Fibroblast of the aortic adventitia (primary cell): ENCODE measurements at places on chromosomes 3 and 15. TPM values are rescaled to one million over a fixed set of nuclear protein-coding genes. Genes with fewer than 3 reads are reported as not detected.

- DNase-seq = no peak
Observed at GRCh38 chr3:196624907-196625306, 14.6 kb upstream of the NRROS start.

GRCh38 chr15:36886191-36886590 lies 214.2 kb downstream of the MEIS2 start:
- DNase-seq = no peak

Gene CADPS
- total RNA-seq = 0.57 and 3.7 TPM in 2 replicates

Gene ARPIN
- total RNA-seq = 17.6 and 23.0 TPM in 2 replicates

- DNase-seq = no peak
Observed at GRCh38 chr15:65956307-65956706, 87.0 kb downstream of the RAB11A start.

DNA sequence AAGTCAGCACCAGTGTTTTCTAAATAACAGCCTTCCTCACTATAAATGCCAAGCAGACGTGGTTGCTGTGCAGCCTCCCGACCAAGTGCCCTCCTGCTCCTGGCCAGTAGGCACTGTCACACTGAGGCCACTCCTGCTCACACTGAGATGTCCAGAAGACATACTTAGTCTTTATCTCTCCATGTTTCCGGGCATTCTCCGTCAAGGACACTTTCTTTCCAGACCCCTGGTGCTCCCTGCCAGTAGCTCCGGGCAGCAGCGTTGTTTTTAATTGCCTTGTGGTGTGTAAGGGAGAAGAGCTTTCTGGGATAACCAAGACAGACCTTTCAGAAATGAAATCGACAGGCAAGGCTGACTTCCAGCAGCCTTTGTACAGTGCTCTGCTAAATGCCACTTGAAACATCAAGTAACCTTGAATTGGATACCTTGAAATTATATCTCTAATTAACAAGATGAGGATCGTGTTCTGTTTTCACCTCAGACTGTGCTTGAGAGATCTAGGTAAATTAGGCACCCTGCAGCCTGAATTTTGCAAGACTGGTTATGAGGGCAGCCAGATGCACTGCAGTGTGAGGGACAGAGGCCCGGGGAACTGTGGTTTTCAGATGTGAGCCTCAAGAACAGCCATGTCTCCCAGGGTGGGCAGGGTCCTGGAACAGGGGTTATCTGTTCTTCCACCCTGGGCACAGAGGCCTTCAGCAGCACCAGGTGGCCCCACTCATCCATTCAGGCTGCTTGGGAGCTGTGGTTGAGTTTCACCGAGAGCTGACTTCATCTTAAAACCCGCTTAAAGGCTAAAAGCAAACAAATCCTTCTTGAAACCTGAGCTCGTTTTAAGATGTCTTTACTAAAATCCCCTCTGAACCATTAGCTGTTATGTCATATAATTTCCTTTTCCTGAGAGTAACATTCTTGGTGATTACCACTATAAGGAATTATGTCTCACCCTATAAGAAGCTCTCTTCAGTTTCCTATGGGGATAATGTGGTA lies 105.5 kb upstream of the IL12A start:
- DNase-seq = no peak

DNA sequence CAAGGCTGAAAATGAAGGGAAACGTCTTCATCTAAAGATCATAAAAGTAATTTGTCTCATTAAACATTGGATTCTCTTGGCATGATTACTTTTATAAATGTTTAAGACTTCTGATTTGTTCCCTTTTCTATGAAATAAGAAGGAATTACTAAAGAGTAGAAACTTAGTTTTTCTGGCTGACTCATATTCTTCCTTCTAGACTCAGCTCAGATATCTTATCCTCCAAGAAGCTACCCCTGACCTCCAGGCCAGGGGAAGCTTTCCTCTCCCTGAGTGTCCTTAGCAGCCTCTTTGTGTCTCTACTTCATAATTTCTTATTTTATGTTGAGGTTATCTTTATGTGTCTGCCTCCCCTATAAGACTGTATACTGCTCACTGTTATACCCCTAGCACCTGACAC lies 291.9 kb upstream of the STT3B start:
- no peak for DNase-seq

DNA sequence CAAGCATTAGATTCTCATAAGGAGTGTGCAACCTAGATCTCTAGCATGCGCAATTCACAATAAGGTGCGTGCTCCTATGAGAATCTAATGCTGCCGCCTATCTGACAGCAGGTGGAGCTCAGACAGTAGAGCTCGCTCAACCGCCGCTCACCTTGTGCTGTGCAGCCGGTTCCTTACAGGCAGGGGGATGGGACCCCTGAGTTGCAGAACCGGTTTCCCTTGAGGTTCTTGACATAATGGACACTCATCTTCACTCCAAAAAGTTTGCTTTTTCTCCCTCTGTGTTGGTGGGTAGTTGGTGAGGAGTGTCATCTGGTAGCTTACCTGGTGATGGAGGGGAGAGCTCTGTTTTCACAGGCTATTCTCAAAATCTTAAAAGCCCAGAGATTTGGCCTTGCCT lies 324.0 kb upstream of the TBL1XR1 start:
- DNase-seq = no peak

Gene CPLX3
- total RNA-seq = not detected in 2 replicates

Gene PLA2G4E
- total RNA-seq = not detected in 2 replicates

DNA sequence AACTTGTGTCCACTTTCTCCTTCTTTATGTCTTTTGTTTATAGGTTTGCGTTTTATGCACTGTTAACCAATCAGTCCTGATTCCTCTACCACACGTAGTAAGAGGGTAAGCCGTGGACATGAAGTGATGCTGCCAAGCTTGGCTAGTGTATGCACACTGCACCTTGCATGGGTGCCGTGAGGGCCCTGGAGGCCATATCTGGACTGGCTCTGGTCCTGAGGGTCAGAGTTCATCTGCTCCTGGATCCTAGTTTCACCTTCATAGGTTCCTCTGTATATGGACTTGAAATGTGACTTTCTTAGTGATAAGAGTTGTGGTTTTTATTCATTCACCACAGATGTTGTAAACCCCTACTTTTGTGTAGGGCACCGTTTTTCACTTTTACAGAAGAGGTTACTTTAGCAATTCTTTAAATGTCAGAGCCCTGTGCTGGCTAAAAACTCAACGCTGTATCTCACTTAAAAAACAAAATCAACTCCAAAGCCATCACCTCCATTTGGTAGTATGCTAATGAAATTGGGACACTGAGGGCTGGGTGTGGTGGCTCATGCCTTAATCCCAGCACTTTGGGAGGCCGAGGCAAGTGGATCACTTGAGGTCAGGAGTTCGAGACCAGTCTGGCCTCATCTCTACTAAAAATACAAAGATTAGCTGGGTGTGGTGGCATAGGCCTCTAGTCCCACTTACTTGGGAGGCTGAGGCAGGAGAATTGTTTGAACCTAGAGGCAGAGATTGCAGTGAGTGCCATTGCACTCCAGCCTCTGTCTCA lies 22.9 kb downstream of the SIAH2 start:
- no peak for DNase-seq

DNA sequence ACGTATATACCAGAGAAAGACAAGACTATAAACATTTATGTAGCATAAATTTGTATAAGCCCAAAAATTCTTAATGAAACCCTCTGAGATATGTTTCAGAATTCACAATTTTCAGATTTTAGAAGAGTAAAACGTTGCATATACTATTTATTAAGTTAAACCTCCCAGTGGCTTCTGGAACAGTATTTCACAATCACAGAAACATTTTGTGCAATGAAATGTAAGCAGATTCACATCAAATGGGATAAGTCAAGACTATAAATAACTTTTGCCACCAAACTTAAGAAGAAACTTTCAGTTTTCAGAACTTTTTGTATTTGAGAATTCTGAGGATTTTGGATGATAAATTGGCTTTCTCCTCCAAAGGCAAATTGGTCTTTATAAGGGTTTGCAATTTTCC lies 9.2 kb downstream of the SLTM start:
- DNase-seq = peak; percentile 74

GRCh38 chr3:8848696-8849131 lies 79.3 kb upstream of the OXTR start:
- peak; percentile 55 for DNase-seq

DNA sequence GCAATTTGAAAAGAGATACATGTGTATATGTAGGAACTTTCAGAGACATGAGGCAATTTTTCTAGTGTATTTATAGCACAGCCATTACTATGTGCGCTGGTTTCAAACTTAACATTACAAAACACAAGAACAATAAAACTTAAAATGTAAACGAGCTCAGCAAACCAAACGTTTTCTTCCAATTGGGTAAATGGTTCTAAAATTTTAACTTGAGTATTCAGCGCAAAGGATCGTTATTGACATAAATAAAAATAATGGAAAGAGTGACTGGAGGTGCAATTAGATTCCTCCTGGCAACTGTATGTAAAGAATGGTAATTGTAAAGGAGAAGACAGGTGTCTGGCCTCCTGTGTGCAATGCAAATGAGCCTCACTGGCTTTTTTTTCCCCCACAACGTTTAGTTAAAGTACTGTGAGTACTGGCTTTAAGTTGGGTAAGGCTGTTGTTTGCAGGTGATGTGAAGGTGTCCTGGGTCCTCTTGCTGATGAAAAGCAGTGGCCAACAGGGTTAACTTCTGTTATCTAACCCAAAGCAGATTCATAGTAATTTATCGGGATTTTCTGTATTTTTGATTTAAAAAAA lies 14.1 kb upstream of the GADL1 start:
- no peak for DNase-seq

GRCh38 chr15:53506370-53506769 lies 253.1 kb downstream of the WDR72 start:
- DNase-seq = no peak

DNA sequence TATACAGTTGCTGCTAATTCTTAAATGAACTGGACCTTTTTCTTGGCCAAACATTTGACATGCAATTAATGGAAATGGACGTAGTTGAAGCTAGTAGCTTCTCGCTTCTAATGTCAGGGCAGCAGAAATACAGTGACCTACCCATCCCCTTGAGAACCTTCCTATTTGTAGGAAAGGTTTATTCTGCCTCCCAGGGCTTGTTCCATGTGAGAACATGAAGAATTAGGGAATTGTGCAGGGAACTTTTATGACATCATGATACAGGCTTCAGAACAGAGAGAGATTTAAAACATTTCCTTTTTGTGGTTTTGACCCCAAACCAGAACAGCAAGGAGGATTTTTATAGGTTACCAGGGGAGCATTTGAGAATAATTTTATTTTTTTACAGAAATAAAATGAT lies 406.6 kb upstream of the PPP2R3A start:
- DNase-seq = no peak

DNA sequence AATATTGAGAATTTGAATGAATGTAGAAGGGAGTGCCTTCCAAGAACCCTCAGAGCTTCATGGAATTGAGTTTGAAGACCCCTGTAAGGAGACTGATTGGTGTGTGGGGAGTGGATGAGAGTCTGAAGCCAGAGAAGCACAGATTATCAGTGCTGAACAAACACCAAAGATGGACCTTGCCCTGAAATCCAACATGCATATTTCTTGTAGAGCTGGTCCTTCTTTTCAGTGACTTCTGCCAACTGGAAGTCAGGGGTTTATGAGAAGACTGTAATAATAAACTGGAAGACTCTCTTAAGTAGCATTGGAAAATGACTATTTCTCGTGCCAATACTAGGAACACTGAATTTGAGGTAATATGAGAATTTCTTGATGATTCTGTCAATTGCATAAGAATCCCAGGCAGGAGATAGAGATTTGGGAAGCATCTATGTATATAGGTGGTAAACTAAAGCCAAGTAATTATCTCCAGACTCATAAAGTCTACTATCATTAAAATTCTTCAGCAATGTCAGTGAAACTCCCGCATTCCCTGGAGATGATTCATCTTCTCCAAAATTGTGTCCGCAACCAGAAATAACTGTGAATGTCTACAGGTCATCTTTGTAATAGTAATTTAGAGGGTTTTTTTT lies 213.8 kb downstream of the IL5RA start:
- DNase-seq = no peak

- DNase-seq = no peak
Observed at GRCh38 chr15:56176996-56177395, 66.7 kb downstream of the RFX7 start.

Gene SHC4
- 1.8 and 2.2 TPM in 2 replicates for total RNA-seq

Gene TF
- total RNA-seq = under 0.01 and 4.0 TPM in 2 replicates

Gene MORC1
- not detected in 2 replicates for total RNA-seq

DNA sequence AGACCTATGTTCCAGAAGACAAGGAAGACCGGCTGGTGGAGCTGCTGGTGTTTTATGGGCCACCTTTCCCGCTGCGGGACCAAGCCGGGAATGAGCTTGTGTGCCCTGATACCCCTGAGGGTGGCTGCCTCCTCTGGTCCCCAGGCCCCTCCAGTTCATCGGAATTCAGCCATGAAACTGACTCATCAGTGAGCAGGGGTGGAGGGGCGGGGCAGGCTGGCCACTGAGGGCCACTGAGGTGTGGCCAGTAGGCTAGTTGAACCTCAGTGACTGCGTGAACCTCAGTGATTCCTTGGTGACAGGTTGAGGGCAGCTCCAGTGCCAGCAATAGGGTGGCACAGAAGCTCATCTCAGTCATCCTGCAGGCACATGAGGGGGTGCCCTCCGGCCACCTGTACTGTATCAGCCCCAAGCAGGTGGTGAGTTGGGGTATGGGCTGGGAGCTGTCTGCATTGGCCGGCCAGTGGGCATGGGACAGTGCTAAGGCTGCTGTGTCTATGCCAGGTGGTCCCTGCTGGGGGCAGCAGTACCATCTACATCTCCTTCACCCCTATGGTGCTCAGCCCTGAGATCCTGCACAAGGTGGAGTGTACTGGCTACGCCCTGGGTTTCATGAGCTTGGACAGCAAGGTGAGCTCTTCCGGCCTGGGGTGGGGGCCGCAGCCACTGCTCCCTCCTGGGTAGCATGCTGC lies 20.3 kb downstream of the ACAA1 start:
- no peak for DNase-seq

DNA sequence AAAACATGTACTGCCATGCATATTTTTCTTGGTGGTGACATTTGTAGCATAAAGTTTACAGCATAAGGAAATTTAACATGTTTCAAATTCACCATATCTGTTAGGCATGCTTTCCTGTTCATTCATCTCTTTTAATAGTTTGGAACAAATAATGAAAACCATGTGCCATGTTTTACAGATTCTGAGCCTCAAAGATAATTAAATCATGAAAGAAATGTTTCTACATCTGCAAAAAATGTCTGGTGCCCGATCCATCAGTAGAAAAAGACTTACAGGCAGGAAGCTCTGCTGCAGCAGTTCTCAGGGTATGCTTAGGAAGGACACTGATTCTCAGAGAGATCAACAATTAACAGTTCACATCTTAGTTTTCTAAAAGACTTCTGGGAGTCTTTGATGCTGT lies 316.2 kb downstream of the IL5RA start:
- no peak for DNase-seq

Gene PPP1R14D
- not detected in 2 replicates for total RNA-seq

Gene RBM6
- total RNA-seq = 48.5 and 82.5 TPM in 2 replicates

DNA sequence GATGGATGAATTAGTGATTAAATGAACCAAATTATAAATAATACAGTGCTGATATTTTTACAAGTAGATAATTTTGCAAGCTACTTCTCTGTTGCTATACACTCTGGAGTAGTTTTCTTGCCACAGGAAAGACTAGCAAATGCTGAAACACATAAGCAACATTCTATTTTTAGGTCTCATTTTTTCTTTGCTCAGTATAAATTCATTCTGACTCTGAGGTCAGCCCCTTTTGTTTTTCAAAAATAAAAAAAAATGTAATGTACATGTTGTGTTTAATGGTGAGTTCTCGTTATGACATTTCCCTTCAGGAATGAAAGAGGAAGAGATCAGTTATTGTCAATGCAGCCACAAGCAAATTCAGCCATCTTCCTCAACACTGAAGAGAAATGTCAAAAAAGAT lies 24.9 kb downstream of the GJD2 start:
- no peak for DNase-seq
